ENCODE measurements at places on chromosomes 7 and 10. TPM values are rescaled to one million over a fixed set of nuclear protein-coding genes. Genes with fewer than 3 reads are reported as not detected.

DNA sequence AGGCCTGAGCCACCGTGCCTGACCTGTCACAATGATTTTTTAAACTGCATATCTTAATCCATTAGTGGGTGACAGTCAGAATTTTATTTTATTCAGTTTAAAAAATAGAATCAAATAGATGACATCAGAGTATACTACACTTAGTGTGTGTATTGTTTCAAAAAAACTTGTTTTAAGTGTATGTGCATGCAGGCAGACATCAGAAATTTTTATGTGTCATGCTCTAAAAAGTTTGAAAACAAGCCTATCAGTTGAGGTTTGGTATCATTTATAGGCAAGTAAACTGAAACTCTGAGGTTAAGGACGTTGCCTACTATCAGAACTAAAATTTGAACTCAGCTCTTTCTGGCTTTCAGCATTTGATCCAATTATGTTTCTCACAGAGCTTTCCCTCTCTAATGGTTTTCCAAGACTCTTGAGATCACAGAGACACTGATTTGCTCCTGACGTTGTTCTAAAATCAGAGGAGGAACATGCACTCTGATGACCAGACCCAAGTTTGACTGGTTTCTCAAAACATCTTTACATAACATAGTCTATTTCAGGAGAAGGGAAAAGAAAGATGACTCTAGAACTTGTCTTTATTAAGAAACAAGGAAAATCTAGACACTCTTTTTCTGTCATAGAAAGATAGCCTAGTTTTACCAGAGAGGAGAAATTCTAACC, 188.6 kb downstream of the AUTS2 start:
- no peak for DNase-seq

NEURL1 gene
- under 0.01 TPM for total RNA-seq

- no peak for DNase-seq
These were observed 112.2 kb downstream of the PTPN20 start for GRCh38 chr10:47023237-47024045.

GSDME gene
- 46.4 TPM for total RNA-seq
